A549 treated with DMSO at 1 μM for 4 hours (cell line): ENCODE measurements at places on chromosomes 1 and 21. TPM values are rescaled to one million over a fixed set of nuclear protein-coding genes. Genes with fewer than 3 reads are reported as not detected.

TAS1R1 gene
- total RNA-seq, result not detected in 5 replicates

WNT4 gene
- 0.14 to 0.35 TPM (median 0.28 TPM) in 5 replicates for total RNA-seq

SYT2 gene
- total RNA-seq, result 0.01 to 0.05 TPM (median 0.03 TPM) in 5 replicates

IARS2 gene
- 95.0 to 115 TPM (median 108 TPM) in 5 replicates for total RNA-seq

DPT gene
- not detected in 5 replicates for total RNA-seq

UMODL1 gene
- total RNA-seq, result not detected in 5 replicates

KPRP gene
- total RNA-seq, result not detected in 5 replicates

ZNF695 gene
- 2.3 to 3.6 TPM (median 2.5 TPM) in 5 replicates for total RNA-seq

AKR1A1 gene
- 74.6 to 95.9 TPM (median 77.9 TPM) in 5 replicates for total RNA-seq

CCDC27 gene
- total RNA-seq, result not detected in 5 replicates

LRRC53 gene
- not detected in 5 replicates for total RNA-seq

F5 gene
- total RNA-seq, result 0.07 to 0.20 TPM (median 0.09 TPM) in 5 replicates

LIN28A gene
- not detected in 5 replicates for total RNA-seq
